Stimulated activated CD8-positive, alpha-beta memory T cell treated with anti-CD3 and anti-CD28 coated beads, Interleukin-4, amount 100 ng/mL, for 1 hour (primary cell): ENCODE measurements at places on chromosomes 4 and X.

- DNase-seq: no peak
Measured at GRCh38 chrX:66731398-66731797, 92.5 kb upstream of the EDA2R start.

DNA sequence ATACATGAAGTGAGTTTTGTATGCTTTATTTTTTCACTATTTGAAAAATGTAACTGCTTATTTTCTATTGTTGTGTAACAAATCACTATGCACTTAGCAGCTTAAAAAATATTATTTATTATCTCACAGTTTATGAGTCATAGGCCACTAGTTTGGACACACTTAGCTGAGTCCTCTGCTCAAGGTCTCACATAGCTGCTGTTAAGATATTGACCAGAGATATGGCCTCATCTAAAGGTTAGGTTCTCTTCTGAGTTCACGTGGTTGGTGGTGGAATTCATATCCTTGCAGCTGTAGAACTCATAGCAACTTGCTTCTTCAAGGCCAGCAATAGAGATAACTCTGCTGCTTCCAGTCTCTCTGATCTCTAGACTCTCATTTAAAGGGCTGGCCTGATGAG is 534.4 kb downstream of the SPRY1 start:
- no peak for DNase-seq

- no peak for DNase-seq
Measured at GRCh38 chrX:73577361-73577760, 14.4 kb downstream of the CHIC1 start.

DNA sequence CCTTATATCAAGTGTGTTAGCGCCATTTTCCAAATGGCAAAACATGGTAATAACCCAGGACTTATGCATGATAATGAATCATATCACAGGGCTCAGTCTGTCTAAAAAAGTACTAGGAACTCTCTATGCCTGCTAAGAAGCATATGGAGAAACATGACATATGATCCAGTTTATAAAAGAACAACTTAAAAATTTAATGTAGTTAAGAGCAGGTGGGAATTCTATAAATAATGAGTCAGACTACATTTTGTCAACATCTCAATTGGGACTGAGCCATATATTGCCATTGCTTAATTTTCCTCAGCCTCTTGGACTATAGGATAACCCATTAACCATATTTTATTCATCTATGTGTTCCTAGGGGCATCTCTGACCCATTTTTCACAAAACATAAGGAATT is 360.4 kb upstream of the AGA start:
- no peak for DNase-seq

- DNase-seq: no peak
Measured at GRCh38 chr4:120466429-120466828, 399.8 kb upstream of the MAD2L1 start.

GRCh38 chrX:153908219-153908860 is 3.9 kb downstream of the AVPR2 start:
- no peak for DNase-seq

GRCh38 chr4:27917381-27917780 is 1056.7 kb downstream of the STIM2 start:
- DNase-seq: no peak

GRCh38 chr4:26812049-26812714 is 48.5 kb upstream of the STIM2 start:
- no peak for DNase-seq

DNA sequence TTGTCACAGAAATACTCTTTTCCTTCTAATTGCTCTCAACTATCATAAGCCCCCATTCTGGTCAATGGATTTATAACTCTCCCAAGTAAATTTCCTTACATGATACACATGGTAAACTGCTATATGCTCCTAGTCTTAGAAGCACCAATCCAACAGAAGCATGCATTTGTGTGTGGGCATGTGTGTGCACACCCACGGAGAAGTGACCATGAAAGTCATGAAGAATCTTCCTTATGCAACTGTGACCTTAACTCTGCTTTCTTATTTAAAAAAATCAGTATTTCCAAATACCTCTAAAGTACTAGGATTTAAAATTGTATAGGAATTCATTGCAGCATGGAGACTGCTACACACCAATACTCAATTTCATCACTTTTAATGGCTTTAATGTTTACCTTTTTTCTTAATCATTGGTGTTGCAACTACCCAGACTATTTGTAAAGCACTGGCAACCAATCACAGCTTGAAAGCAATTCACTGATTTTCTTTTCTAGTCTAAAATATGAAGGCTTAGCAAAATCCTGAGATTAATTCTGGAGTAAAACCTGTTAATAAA is 47.6 kb downstream of the MAML3 start:
- no peak for DNase-seq

DNA sequence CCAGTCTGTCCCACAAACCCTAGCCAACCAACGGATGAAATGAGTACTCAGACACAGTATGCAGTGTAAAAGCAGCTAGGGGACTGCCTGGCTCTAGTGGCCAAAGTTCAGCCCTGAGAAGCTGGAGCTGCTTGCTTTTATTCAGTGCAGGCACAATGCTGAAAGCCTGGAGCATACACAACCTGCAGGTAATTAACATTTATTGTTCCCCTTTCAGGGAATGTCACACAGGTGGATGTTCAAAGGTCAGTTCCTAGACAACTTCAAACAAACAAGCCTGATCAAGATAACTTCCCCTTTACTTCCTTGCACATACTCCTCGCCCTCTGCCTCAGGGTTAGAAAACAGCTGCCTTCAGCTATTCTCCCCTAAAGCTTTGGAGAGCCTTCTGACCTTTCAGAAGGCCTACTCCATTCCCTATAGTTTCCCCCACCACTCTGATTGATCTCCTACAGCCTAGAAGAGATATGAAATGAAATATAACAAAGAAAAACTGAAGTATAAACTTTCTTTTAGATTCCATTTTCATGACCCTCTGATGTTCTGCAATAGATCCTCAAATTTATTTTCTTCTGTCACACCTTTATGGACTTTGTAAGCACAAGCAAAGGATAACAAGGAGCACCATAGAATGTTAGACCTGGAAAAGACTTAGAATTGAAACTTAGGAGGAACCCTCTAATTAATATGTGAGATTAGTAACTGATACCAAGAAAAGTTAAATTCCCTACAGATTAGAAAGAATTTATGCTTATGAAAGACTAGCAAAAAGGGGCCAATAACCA is 6.8 kb upstream of the DCAF8L1 start:
- no peak for DNase-seq

- DNase-seq: no peak
Measured at GRCh38 chr4:144699565-144699964, 53.6 kb downstream of the HHIP start.

DNA sequence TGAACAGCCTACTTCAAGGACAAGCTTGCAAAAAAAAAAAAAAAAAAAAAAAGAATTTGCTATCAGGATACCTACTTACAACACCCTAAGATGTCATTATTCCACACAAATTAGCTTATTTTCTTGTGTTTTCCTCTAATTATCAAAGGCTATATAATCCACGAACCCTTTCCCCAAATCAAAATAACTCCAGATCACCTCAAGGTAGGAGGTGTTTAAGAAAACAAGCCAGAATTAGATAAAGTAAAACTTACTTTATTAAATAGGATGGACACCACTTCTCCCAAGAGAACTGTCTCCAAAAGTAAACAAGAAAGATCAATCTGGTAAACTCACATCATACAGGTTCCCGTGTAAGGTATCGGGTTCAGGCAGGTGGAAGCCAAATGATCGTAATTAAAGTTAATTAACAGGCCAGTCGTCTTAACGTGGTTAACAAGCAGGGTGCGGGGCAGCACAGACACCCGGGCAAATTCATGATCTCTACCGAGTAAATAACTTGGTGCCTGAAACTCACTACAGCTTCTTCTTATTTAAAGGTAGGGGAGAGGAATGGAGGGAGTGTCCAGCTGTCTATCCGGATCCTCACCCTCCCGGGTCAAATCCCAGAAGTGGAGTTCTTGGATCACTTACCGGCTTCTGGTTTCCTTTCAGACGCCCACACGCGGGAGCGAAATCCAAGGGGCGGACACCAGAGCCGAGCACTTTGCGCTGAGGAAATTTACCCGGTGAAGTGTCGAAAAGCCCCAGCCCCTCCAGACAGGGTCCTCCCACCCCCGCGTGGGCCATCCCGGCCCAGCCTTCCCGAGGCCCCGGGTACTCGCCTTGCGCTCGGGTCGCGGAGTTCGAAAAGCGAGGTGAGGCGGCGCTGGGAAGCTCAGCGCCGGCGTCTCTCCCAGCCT is 708 bp downstream of the ARAP2 start:
- DNase-seq: no peak

- DNase-seq: no peak
Measured at GRCh38 chr4:62271107-62271506, 1071.0 kb downstream of the ADGRL3 start.

GRCh38 chrX:40018041-40018440 is 79.7 kb downstream of the BCOR start:
- DNase-seq: no peak

GRCh38 chrX:72467135-72467534 is 105.5 kb downstream of the HDAC8 start:
- no peak for DNase-seq

DNA sequence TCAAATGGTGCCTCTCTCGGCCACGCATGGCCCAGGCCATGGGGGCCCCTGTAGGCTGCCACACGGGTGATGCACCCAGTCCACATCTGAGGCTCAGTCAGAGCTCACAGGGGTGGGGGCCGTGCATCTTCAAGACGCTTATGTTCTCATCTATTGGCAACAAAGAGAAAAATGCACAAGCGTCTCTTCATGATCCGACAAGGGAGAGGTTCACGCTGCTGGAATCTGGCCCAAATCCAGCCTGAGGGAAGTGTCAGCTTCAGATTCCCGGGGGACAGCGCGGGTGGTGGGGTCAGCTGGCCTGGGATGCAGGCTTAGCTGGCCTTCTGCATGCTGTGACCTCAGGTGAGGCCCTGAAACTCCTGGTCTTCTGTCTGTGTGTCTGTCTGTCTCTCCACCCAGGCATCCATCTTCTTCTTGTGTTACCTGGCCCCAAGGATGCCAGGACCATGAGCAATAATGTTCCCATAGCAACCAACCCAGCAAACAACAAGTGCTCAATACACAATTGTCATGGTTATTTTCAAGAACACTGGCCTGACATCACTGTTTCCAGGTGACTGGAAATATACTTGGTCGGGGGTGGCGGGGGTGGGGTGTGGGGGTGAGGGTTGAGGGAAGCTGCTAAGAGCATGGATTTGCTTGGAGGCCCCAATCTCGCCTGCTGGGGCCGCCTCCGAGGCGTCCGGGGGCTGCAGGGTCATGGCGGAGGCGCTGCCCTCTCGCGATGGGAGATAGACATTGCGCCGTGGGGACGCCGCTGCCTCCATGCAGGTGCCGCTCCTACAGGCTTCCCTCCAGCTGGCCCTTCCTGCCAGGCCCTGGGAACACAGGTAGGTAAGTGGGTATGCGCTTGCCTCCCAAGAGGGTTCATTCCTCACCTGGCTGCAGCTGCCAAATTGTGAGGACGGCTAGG is 48.3 kb downstream of the ABLIM2 start:
- no peak for DNase-seq

GRCh38 chrX:23822397-23822796 is 39.4 kb downstream of the SAT1 start:
- DNase-seq: no peak

DNA sequence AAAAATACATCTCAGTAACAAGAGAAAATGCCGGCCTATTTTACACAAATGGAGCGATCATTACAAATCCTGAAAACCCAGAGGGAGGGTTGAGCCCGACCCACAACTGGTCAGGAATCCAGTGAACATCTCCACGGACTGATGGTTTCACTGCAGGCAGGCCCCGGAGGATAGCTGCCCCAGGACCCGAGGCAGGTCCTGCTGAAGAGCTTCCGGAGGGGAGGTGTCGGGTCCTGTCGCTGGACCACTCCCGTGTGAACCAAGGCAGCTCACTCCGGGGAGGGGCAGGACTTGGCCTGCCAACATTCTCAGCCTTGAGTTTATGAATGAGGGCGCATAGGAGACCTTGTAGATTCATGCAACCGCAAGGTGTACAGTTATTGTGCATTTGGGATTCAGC is 4.8 kb upstream of the CRMP1 start:
- DNase-seq: no peak

- no peak for DNase-seq
Measured at GRCh38 chr4:75545526-75545925, 10.3 kb upstream of the ODAPH start.

DNA sequence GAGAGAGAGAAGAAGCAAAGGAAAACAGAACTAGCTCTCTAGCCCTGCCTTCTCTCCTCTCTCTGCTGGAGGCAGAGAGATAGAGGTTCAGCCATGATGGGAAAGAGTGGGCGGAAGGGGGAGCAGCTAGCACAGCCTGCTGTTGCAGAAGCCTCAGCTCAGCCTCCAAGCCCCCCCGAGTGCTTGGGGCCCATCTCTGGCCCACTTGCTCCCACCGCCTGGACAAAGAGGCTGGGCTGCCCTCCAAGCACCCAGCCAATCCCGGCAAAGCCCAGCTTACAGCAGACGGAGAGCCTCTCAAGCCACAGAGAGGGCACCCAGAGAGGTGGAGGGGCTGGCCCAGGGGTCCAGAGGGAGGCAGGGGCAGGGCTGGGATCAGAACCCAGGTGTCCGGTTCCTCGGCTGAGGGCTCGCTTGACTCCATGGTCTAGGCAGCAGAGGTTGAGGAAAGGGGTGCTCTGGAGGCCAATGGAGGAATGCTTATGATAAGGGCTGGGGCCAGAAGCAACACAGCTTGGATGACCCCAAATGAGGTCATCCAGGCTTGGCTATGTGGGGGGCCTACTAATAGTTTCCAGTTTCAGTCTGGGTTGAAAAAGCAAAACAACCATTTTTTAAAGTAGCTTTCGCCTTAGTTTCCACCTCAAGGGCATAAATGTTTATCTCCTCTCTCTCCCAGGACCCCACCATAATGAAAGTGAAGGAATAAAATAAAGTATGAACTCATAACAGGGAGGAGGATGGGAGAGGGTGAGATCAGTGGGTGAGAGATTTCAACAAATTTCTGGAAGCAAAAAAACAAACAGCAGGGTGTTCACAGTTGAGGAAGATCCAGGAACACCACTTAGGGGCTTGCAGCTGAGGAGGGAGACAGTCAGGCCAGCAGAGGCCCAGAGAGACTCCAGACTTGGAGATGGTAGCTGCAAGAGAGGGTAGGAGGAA is 24.9 kb upstream of the IQSEC2 start:
- no peak for DNase-seq

GRCh38 chr4:48462363-48462762 is 20.8 kb upstream of the SLC10A4 start:
- no peak for DNase-seq
